Fibroblast of lung (primary cell): ENCODE measurements at places on chromosomes 13 and 19. TPM values are rescaled to one million over a fixed set of nuclear protein-coding genes. Genes with fewer than 3 reads are reported as not detected.

C19orf81 gene
- not detected in 2 replicates for total RNA-seq

FSD1 gene
- total RNA-seq = 8.7 and 10.1 TPM in 2 replicates

HCST gene
- 1.0 and 2.0 TPM in 2 replicates for total RNA-seq

PSG3 gene
- total RNA-seq = not detected in 2 replicates

OSCAR gene
- under 0.01 and 0.51 TPM in 2 replicates for total RNA-seq

SLC6A16 gene
- total RNA-seq = under 0.01 TPM in 2 replicates

DNA sequence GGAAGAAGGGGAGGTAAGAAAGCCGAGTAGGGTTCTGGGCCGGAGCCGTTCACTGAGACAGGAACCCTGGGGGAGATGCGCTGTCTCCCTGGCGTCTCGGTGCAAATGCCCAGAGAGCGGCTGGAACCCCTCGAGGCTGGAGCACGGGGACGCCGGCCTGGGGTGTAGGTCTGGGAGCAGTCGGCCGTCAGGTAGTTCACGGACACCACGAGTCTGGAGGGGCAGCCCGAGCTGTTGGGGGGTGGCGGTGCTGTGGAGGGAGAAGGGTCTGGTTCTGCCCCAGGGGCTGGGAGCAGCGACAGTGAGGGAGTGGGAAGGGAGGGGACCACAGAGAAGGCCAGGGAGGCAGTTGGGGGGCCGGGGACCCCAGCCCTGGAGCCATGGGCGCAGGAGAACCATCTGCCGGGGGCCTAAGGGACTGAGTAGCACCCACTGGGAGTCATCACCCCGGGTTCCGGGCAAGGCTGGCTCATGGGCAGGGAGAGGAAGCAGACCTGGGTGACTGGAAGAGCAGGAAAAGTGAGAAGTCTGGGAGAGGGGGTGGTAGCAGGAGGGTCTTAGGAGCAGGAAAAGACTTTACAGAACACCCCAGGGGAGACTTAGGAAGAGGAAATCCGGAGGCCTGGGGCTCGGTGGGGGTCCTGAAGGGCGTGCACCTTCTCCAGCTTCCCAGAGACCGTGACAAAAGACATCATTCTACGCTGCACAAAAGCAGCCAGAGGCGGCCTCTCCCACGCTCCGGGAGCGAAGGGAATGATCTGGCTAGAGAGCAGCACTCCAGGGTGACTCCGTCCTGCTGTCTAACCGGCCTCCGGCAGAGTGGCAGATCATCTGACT, 173.1 kb upstream of the SOX1 start:
- no peak for DNase-seq

DNA sequence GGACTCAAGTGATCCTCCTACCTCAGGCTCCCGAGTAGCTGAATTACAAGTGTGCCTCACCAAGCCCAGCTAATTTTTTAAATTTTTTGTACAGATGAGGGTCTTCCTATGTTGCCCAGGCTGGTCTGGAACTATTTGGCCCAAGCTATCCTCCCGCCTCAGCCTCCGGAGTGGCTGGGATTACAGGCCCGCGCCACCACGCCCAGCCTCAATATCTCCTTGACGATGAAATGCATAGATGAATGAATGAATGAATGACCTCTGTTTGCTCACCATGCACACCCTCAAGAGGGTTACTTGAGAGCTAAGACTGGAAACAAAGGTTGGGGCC, 14.9 kb upstream of the AP1M2 start:
- DNase-seq = no peak

DNA sequence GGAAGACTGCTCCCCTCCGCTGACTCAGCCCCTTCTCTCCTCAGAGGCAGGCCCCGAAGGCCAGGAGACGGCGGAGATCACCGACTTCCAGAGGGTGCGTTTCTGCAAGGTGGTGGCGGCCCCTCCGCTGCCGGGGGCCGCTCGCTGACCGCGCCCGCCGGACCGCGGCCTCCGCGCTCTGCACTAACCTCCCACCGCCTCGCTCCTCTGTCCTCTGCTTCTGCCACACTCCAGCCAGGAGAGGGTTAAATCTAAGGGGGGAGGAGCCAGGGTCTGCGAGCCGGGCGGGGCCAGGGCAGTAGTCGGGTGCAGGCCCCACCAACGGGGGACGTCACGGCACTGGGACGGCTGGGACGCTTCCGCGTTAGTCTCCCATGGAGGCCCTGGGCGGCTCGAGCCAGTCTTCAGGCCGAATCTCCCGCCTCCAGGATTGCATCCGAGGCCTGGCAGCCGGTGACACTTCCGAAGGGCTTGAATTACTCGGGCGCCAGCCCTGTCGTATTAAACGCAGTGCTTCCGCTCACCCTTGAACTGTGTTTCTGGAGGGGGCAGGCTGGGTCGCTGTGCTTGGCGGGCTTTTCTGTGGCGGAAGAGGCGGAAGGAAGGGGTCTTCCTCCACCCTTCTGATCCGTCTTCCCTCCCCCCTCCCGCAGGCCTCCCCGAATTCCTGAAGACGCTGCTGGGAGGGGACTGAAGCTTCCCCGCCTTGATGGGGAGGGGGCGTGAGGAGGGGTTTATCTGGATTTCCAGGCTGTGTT, 1.2 kb upstream of the INAFM1 start:
- DNase-seq = peak; percentile 92

DNA sequence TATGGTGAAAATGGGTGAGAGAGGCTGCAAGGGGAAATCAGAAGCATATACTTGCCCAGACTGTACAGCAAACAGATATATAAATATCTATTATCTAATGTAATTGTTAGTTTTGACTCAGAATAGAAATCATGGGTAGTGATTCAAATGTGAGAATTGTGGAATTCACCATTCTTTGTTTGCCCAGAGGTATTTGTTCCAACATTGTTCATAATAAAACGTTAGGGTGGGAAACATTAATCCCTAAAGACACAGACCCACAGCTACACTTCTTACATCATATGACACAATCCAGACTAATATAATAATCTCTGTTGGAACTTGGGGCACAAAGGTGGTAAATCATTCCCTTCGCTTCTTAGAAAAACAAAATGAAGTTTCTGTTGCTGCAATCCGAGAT, 646.5 kb upstream of the SLITRK6 start:
- DNase-seq = no peak

DNA sequence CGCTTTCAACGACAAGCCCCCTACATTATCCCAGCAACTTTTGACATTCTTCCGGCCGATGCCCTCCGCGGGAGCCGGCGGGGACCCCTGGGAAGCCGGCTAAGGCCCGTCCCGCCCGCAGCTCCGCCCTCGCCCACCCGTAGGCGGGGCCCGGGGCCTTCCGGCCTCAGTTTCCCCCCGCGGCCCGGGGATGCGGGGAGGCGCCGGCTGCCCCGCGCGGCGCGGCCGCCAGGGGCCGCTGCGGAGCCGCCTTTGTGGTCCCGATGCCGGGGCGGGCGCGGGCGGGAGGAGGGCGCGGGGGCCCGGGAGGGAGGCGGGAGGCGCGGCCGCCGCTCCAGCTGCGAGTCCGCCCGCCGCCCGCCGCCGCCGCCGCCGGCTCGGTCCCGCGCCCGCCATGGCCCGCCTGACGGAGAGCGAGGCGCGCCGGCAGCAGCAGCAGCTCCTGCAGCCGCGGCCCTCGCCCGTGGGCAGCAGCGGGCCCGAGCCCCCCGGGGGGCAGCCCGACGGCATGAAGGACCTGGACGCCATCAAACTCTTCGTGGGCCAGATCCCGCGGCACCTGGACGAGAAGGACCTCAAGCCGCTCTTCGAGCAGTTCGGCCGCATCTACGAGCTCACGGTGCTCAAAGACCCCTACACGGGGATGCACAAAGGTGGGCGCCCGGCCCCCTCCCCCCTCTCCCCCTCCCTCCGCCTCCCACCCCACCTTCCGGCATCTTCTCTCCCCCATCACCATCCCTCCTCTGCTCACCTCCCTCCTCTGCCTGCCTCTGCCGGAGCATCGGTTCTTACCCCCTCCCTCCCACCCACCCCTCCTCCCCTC, at the start of gene CELF5:
Gene CELF5 (plus strand): TSS at position 316 of the 823 bp plus-strand sequence. CDS start 79 bp downstream, at position 395.
- no peak for DNase-seq

- no peak for DNase-seq
Observed at GRCh38 chr19:33134571-33135041, 2.7 kb downstream of the WDR88 start.

DNA sequence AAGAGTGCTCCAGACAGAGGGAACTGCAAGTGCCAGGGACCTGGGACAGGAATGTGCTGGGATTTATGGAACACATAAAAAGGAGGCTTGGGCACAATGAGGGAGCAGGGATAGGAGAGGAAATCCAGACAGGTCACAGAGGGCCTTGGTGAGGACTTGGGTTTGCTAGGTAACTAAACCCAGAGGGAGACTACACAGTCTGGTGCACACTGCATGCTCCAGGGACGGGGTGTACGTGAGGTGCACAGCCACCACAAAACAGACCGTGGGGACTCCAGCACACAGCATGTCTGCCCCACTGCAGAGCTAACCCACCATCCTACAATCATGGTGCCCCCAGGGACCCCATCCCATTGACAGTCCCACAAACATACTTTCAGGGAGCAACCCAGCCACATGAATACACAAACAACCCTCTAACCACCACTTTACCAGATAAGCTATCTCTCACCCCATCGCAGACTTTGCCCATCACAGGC, 5.5 kb upstream of the ZFP36 start:
- no peak for DNase-seq

- no peak for DNase-seq
Observed at GRCh38 chr19:49807058-49807903, 5.8 kb downstream of the FUZ start.

DNA sequence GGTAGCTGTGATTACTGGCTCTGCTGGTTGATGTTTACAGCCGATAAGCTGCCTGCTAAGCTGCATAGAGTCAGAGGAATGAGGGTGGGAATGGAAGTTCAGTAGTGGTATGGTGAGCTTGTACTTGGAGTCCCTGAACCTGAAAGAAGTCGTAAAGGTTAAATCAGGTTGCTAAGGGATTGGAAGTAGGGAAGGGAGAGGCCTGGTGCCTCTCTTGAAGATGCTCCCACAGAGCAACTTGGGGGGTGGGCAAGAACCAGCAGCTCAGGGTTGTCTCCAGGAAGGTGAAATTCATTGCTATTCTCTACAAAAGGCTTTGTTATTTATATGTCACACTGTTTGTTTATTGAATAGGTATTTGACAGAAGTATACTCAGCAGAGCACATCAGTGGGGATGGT, 73.8 kb upstream of the OLFM4 start:
- no peak for DNase-seq

GRCh38 chr13:91066745-91067144, 280.7 kb upstream of the MIR17HG start:
- DNase-seq = no peak

- no peak for DNase-seq
Observed at GRCh38 chr13:33008946-33009722, 7.1 kb upstream of the KL start.
